Stimulated activated naive CD8-positive, alpha-beta T cell treated with anti-CD3 and anti-CD28 coated beads, Interleukin-15, amount 100 ng/mL, for 72 hours (primary cell): ENCODE measurements at places on chromosomes 7 and 10.
A peak's percentile ranks its signal among the peaks of the same experiment; 100 is the strongest.

- DNase-seq, result no peak
Measured at GRCh38 chr7:156725936-156726335, 85.4 kb downstream of the RNF32 start.

DNA sequence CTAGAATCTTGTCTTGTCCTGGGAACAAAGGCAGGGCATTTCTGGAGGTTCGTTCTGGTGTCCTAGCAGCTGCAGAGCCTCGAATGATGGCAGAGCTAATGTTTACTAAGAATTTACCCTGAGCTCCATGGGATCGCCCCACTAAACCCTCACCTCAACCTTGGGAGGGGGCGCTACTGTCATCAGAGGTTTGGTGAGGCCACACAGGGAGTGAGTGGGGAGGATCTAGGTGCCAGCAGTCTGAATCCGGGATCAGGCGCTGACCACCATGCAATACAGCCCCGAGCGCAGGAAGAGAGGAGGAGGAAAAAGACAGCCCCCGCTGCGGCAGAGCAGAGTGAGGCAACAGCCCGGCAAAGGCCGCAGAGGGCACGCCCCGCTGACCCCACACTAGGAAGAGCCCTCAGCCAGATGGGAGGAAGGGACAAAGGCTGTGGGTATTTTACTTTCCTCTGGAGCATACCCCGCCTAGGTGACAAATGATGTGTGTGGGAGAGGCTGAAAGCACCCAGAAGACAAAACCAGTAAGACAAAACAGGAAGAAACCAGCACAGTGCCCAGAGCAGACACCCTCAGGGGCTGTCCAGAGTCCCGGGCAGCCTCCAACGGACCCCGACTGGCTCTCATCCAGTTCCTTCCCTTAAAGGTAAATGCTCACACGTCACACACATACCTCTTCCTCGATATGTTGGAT lies 103.5 kb downstream of the FAM53B start:
- DNase-seq, result no peak

DNA sequence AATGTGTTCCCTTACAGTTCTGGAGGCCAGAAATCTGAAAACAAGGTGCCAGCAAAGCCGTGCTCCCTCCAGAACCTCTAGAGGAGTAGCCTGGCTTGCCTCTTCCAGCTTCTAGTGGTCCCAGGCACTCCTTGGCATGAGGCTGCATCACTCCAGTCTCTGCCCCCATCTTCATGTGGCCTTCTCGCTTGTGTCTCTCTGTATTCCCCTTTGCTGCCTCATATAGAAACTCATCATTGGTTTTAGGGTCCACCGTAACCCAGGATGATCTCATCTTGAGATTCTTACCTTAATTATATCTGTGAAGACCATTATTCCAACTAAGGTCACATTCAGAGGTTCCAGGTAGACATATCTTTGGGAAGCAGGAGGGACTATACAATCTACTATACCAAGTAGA lies 182.4 kb downstream of the SKIDA1 start:
- DNase-seq, result no peak

GRCh38 chr10:64312876-64313275 lies 791.7 kb downstream of the REEP3 start:
- no peak for DNase-seq

GRCh38 chr7:91620827-91621226 lies 259.7 kb downstream of the MTERF1 start:
- DNase-seq, result no peak

- no peak for DNase-seq
Measured at GRCh38 chr7:94547126-94547525, 37.5 kb downstream of the CASD1 start.

GRCh38 chr7:24943096-24943948 lies 36.7 kb downstream of the OSBPL3 start:
- DNase-seq, result no peak

- no peak for DNase-seq
Measured at GRCh38 chr10:14356921-14357320, 26.2 kb upstream of the FRMD4A start.

- DNase-seq, result no peak
Measured at GRCh38 chr7:45978731-45979211, 57.7 kb upstream of the IGFBP3 start.

DNA sequence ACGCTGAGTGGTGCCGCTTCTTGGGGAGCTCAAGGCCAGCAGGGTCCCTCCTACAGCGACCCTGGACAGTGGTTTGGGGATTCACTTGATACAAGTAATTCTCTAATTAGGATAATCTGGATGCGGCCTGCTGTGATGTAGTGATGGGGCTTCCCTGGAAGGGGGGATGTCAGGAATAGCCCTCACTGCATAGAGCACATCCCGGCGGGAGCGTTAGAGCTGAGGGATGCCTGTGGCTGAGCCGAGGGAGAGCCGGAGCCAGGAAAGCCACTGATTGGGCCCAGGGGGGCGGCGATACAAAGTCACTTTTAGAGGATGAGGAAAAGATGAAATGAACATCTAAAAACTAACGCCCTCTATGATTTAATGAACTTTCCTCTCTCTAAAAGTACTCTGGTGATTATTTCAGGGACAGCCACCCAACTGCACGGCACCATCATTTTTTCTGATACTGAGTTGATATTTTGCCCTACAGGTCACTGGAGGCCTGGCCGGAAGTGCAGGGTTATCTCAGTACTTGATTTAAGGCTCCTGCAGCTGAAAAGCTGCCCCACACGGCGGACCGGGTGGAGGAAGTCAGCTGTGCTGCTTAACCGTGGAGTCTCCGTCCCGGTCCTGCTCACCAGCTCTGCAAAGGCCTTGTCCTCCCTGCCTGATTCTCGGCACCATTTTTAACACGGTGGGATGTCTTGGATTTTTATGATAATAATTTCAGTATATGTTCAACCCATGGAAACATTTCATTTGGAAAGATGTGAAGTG lies 518.8 kb downstream of the DNAJB6 start:
- no peak for DNase-seq

DNA sequence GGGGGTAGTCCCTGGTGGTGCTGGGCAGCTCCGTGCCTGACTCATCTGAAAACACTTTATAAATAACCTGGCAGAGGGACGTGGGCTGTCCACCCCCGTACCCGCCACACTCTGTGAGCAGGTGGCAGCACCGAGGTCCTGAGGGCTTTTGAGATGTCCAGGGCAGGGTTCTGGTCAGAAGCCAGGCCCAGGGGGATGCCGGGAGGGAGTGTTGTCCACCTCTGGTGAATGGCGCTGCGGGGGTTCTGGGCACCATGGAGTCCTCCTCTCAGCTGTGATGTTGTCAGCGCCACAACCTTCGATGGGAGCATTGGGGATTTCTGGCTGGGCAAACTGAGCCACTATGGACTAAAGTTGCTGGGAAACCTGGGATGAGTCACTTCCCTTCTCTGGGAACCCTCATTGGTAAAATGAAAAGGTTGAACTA lies 27.4 kb upstream of the GOLGA7B start:
- DNase-seq, result no peak

GRCh38 chr10:61020420-61021158 lies 76.6 kb upstream of the RHOBTB1 start:
- no peak for DNase-seq

DNA sequence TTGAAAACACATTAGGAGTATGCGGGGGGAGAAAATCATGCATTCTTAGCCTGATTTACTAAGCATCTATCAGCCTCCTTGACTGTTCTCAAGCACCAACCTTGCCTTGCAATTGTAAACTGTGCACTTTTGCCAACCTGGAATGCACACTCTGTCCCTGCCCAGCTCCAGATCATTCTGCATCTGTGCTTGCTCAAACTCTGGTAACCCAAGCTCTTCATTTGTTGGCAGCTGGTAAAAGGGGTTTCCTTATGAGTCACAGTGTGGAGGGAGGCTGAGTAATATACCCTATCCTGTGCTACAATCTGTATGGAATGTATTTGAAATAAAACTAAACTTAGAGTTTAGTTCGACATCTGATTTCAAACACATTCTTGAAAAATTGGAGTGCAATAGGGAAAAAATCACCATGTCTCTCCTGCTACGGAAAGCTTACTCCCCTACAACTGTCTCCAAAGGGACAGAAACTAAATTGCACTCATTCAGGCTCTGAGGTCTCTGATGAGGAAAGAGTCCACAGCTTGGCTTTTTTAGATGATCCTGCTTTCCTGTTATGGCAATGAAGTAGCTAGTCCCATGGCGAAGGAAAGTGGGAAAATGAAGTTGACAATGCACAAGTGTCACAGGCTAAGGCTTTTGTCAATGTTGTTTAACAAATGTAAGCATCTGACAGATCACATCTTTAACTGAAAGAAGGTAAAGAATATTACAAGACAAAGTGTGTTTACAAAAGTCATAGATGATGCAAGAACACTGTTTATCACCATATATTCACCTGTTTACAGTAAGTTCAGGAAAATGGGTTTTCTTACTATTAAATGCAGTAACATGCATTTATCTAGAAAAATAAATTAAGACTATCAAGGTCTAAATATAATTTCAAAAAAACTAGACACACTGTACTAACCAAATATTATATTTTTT lies 61.9 kb downstream of the TES start:
- no peak for DNase-seq

- DNase-seq, result no peak
Measured at GRCh38 chr10:60735244-60735643, 43.0 kb upstream of the CDK1 start.

DNA sequence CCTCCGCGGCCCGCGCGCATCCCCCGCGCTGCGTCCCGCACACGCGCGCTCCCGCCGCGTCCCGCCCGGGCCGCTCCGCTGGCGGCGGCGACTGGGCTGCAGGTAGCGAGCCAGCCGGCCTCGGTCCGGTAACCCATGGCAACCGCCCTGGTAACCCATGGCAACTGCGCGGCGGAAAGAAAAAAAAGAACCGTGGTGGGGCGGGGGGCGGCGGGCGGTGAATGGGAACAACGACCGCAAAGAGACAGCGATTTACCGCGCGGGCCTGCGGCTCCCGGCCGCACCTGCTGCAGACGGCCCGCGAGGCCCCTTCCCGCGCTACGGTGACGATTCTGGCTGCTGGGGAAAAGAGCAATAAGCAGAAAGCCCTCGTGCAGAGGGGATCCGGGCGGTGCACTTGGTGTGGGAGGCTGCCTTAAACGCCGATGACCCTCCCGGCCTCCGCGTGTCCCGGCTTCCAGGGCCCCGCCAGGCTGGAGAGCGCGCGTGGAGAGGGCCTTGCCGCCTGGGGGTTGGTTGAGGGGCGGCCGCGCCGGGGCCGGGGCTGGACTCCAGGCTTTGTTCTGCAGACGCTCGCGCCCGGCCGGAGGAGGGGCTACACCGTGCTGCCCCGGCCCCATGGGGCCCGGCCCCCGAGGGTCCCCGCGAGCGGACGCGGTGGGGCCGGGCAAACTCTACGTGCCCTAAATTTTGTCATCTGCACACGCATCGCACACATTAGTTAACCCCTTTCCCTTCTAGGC lies 84.7 kb downstream of the SNX10 start:
- peak; percentile 38 for DNase-seq

GRCh38 chr7:50330254-50330653 lies 25.7 kb downstream of the IKZF1 start:
- DNase-seq, result no peak

DNA sequence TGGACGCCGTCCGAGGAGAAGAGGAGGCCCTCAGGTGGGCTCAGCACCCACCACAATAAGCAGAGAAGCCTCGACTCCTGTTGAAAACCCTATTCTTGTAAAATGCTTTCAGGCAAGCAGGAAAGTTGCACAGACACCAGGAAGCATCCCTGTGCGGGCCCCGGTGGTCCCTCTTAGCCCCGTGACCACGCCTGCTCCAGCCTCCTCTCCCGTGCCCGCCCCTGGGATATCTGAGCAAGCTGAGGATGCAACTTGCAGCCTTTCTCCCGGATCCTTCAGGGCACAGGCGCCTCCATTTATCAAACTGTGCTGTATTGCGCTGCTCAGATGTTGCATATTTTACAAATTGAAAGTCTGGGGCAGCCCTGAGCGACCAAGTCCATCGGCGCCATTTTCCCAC lies 72.7 kb downstream of the CFAP46 start:
- DNase-seq, result no peak

- DNase-seq, result no peak
Measured at GRCh38 chr10:63128443-63128842, 4.7 kb upstream of the NRBF2 start.

- no peak for DNase-seq
Measured at GRCh38 chr10:76453332-76453731, 1021.9 kb downstream of the LRMDA start.

DNA sequence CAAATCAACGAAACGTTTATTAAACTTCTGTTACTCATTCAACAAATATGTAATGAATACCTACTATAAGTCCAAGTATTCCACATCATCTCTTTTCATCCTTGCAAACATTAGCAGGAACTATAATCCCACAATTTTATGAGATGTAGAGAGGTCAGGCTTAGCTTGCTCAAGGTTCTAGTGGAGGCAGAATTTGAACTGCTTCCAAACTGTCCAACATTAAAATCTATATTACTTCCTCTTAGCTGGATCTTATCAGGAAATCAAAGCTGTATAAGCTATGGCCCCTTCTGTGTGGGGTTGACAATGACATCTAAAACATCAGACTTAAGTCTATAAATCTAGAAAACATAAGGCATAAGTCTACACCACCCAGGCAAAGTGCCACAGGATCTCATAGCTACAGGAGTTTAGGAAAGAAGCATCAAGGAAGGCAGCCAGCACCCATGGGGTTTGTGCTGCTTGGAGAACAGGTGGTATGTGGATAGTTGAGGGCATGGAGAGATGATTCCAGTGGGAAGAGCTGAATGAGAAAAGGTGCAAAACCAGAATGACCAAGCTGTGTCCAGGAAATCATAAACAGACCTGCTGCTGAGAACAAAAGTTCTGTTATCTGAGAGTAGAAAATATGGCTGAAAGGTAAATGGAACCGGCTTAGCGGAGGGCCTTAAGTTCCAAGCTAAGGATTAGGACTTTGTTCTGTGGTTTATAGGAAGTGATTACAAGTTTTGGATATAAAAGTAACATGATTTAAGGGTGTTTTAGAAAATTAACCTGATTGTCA lies 34.5 kb downstream of the PAPSS2 start:
- no peak for DNase-seq

DNA sequence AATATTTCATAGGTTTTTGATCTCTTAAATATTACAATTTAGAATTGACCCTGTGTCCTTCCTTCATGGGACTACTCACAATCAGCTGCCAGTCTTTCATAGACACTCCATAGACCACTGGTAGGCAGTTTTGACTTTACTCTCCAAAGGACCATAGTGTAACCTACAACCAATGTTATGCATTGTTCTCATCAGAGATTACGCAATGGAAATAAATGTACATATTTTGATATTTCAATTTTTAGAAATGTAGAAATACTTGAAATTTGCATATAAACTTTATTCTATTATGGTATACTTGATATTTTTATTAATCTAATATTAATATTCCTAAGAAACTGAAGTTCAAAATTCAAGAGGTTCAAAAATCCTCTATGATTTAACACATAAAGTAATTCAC lies 446.4 kb upstream of the KCND2 start:
- DNase-seq, result no peak
